ENCODE measurements at places on chromosomes 7 and 10.

DNA sequence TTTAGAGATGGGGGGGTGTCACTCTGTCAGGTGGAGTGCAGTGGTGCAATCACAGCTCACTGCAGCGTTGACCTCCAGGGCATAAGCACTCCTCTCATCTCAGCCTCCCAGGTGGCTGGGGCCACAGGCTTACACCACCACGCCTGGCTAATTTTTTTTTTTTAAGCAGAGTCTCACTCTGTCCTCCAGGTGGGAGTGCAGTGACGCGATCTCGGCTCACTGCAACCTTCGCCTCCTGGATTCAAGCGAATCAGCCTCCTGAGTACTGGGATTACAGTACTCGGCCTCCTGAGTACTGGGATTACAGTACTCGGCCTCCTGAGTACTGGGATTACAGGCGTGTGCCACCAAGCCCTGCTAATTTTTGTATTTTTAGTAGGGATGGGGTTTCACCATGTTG is 23.6 kb upstream of the PPIA start:
- no peak for DNase-seq

GRCh38 chr10:74151879-74152722 is 1.1 kb downstream of the ADK start:
- no peak for DNase-seq

GRCh38 chr10:93198401-93199131 is 124.9 kb downstream of the CYP26A1 start:
- DNase-seq = no peak

GRCh38 chr7:115037128-115037802 is 115.4 kb downstream of the MDFIC start:
- DNase-seq = no peak

DNA sequence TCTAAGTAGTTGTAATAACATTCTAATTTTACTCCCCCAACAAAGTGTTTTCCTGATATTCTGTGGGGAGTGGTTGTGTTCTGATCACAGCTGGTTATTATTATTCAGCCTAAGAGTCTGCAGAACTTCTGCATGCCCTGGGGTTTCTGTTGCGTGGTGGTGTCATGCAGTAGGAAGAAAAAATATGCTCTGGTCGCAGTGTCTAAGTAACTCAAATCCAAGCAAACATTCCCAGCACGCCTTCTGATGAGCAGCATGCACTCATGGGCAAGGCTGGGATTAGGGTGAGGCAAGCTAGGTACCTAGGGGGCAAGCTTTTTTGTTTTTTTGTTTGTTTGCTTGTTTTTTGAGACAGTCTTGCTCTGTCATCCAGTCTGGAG is 112.8 kb upstream of the KMT2E start:
- DNase-seq = no peak

DNA sequence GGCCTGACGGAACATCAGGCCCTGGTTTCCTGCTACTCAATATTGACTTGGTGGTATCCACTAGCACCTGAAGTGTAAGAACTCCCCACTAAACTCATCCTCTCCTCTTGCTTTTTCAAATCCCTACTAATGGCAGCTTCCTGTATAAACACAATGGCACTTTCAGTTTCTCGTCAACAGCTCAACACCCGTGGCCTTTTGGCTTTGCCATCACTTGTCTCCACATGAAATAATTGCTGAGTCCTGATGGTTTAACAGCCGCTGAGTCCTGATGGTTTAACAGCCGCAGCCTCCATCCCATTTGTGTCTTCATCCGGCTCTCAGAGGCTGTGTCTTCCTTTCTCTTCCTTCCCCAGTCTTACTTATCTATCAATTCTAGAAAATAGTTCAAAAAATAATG is 261.4 kb upstream of the PITRM1 start:
- DNase-seq = no peak

DNA sequence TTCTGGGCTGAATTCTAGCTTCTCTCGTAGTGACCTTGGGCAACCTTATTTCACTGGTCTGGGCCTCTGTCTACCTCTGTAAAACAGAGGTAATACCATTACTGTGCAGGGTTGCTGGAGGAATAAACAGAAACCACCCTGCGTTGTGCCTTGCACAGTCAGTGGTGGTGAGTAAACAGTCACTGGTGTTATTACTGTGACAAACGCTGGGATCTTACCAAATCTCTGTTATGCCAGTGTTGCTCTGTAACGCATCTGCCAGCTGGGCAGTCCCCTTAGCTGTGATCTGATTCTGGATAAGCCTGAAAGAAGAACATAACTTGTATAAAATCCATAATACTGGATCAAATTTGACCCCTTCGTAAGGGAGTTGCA is 49.4 kb downstream of the NOD1 start:
- no peak for DNase-seq

DNA sequence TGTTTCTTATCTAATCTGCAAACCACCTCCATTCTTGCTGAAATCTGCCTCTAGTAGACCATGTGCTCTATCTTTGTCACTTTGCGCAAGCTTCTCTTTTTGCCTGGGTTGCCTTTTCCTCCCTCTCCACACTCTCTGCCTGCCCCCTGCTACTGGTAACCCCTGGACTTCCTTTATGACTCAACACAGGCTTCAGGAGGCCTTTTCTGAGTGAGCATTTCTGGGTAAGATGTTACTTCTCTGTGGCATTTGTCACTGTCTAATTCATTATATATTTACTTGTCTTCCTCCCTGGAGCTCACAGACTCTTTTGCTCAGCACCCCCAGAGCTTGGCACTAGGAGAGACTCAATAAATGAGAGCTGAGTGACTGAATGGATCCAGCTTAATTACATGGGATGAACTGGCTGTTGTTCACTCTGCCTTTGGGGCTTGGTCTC is 8.4 kb downstream of the GOLGA7B start:
- DNase-seq = no peak

All from stimulated activated CD4-positive, alpha-beta T cell treated with anti-CD3 and anti-CD28 coated beads, TNF-alpha, amount 100 ng/mL, for 1 hour (primary cell).